Urothelium cell line (cell line): ENCODE measurements at places on chromosomes 3 and 15.

- no peak for DNase-seq
These were observed 21.9 kb upstream of the P2RY13 start for GRCh38 chr3:151351219-151351618.

GRCh38 chr3:113532698-113533533 is 561 bp downstream of the SIDT1 start:
- peak; percentile 54 for DNase-seq

DNA sequence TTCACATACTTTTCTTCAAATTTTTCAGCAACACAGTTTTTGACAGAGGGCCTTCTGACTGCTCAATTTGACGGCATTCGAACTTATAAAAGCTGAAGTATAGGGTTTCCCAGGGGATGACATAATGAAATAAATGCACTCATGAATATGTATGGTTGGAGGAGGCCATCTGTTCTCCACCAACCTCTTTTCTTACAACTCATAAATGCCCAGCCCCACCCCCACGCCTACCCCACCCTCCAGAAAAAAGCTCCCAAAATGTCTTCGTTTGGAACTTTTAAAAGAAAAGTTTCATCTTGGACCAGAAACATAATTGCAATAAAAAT is 211.6 kb upstream of the LRRN1 start:
- DNase-seq = no peak

DNA sequence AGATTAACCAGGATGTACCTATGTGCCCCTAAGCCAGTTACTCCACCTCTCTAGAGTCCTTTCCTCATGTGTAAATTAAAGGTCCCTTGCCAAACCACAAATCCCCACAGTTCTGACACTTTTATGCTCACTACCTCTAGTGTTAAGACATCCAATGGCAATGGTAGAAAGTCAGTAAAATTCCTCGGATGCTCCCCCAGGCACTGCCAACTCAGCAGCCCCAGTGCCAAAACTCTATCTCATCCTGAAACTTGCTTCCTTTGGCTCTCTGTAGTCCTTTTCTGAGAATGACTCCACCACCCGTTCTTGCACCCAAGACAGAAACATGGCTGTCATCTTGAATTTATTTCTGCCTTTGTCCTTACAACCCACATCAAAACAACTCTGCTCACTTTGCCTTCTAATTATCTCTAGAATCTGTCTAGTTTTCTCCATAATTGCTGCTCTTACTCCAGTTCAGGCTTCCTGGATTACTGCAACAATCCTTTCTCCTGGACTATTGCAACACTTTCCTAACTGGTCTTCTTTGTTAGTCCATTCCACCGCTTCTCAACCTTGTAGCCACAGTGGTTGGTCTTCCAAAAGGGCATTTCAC is 41.6 kb downstream of the MB21D2 start:
- no peak for DNase-seq

DNA sequence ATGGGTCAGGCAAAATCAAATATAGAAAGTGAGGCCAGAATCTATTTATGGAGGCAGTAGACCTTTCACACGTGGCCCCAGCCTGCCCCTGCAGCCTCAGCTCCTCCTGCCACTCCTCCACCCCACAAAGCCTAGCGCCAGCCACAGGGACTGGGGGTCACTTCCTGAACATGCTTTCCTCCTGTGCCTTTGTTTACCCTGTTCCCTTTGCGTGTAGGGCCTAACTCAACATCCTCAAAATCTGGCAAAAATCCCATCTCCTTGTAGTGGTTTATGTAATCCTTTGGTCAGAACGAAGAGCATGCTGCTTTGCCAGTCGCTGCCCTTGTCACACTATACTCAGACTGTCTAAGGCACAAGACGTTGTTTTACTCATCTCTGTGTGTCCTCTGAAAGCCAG is 39.6 kb downstream of the KBTBD12 start:
- DNase-seq = no peak

GRCh38 chr15:66294157-66294931 is 976 bp downstream of the DIS3L start:
- peak; percentile 72 for DNase-seq

GRCh38 chr15:67731112-67731721 is 94.1 kb upstream of the SKOR1 start:
- DNase-seq = no peak

DNA sequence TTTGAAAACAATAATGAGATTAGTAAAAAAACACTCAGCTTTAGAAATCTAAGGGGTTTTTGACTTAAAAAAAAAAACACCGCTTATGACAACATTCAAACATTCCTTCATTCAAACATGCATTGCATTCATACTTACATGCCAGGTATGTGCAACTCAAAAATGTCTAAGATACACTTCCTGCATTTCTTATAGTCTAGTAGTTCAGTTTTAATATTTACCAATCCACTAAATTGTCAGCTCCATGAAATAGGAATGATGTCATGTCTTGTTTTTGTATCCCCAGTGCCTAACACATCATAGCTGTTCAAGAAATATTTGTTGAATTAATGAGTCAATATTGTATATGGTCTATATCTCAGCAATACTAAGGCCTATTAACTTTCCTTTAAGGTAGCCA is 51.7 kb downstream of the EIF4E3 start:
- no peak for DNase-seq
